RPMI7951 (cell line): ENCODE measurements at places on chromosomes 3 and 15. TPM values are rescaled to one million over a fixed set of nuclear protein-coding genes. Genes with fewer than 3 reads are reported as not detected.
A peak's percentile ranks its signal among the peaks of the same experiment; 100 is the strongest.

Gene SEMA3F
- 1.5 and 1.9 TPM in 2 replicates for total RNA-seq

Gene CFAP100
- total RNA-seq, result not detected in 2 replicates

Gene A4GNT
- total RNA-seq, result not detected in 2 replicates

Gene CACNA2D2
- total RNA-seq, result under 0.01 TPM in 1 of 2 replicates, not detected in the other

Gene TOP2B
- total RNA-seq, result 97.1 and 124 TPM in 2 replicates

Gene GOLGA8G
- total RNA-seq, result not detected in 2 replicates

Gene EPHB3
- 4.0 and 5.5 TPM in 2 replicates for total RNA-seq

Gene TTLL13
- not detected in 2 replicates for total RNA-seq

Gene KPNA1
- total RNA-seq, result 33.3 and 34.7 TPM in 2 replicates

GRCh38 chr3:178637802-178638201 lies 101.6 kb downstream of the KCNMB2 start:
- DNase-seq, result no peak

DNA sequence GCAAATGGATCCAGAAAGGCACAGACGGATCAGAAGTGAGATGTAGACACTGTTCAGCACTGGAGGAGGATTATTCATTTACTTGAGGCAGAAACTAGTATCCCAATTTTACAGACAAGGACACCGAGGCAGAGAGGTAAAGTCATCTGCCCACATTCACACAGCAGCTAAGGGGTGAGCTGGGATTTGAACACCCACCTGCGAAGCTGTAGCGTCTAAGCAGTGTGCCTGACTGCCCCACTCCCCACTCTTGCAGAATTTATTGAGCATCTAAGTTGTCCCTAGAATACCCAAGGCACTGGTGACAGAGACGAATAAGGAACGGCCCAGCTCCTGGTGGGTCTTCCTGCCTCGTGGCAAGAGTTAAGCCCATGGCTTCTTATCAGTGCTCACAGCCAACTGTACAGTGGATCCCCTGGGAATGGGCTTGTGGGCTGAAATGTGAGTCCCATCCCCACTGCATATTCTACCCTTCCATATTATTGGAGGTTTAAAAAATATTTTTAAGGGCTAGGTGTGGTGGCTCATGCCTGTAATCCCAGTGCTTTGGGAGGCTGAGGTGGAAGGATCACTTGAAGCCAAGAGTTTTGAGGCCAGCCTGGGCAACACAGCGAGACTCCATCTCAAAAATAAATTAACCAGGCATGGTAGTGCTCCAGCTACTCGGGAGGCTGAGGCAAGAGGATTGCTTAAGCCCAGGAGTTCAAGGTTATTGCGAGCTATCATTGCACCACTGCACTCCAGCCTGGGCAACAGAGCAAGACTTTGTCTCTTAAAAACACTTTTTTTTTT lies 77.6 kb downstream of the IQSEC1 start:
- no peak for DNase-seq

DNA sequence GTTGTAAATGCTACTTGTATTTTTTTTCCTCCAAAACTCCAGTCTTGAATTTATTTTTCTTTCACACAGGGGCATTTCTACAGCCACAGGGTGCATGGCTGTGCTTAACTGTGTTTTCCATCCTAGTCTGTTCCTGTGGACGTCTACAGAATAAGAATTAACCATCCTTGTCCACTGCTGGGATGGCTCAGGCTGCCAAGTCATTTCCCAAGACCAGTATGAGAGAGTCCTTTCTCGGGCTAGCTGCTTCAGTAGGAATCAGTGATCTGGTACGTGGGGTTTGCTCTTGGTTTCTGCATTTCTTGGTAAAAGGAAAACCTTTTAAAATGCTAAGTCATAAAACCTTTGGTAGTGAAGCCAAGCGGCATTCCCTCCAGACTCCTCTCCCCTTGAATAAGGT lies 29.8 kb downstream of the CHDH start:
- DNase-seq, result no peak

GRCh38 chr3:148883163-148883562 lies 18.1 kb downstream of the CPA3 start:
- no peak for DNase-seq

DNA sequence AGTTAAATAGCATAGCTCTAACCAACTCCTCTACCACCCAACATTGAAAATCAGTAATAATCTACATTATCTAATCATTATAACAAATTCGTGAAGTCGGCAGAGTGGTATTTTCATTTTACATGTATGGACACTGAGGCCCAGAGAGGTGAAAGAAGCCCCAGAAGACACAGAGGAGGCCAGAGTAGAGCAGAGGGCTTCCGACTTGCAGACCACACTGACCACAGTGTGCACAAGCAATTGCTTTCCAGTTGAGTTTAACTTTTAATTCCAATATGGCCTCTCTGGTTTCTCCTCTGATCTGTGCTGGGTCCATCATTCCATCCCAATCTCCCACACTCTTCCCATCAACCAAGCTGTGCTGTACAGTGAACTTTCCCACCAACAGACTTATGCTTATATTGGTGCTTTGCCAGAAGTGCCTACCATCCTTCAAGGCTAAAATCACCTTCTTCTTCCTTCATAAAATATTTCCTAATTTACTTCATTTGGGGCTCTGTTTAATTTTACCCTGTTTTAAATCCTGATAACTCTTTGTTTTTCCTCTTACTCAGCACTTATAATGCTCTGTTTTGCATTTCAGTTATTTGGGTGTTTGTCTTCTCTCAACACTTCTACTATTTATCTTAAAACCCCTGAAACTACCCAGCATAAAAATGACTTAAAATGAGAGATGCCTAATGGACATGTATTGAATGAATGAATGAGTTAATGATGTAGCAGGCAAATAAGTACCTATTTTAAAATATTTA lies 81.8 kb upstream of the TNFSF10 start:
- no peak for DNase-seq

DNA sequence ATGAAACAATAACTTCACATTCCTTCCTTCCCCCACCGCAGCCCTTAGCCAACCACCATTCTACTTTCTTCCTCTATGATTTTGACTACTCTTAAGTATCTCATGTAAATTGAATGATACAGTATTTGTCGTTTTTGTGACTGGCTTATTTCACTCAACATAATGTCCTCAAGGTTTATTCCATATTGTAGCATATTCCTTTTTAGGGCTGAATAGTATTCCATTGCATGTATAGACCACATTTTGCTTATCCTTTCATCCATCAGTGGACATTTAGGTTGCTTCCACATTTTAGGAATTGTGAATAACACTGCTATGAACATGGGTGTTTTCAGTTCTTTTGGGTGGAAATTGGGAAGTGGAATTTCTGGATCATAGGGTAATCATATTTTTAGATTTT lies 106.1 kb downstream of the THSD4 start:
- DNase-seq, result no peak

DNA sequence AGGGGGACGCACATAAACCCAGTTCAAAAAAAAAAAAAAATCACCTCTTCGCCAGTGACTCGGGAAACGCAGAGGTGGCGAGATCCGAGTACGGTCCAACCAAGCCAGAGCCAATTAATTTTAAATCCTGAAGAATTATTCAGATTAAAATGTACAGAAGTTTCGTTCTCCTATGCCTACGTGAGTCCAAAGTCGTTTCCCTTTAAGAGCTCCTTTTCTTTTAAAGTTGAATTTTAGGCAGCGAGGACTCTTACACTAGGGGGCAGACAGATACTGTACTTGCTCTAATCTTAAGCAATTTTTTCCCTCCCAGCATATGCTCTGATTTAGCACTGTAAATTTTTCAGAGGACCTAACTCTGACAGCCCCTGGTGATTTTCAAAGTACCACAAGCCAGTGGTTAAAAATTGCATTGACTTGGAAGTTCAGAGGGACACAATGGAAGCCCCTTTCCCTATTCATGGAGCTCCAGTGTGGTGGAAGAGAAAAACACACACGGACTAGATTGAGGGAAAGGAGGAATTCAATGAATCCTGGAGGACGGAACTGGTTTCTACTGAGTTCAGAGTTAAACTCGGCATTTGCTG lies 3.3 kb upstream of the NR2F2 start:
- peak; percentile 91 for DNase-seq

- DNase-seq, result no peak
Measured at GRCh38 chr15:26892182-26892518, 25.3 kb downstream of the GABRA5 start.

DNA sequence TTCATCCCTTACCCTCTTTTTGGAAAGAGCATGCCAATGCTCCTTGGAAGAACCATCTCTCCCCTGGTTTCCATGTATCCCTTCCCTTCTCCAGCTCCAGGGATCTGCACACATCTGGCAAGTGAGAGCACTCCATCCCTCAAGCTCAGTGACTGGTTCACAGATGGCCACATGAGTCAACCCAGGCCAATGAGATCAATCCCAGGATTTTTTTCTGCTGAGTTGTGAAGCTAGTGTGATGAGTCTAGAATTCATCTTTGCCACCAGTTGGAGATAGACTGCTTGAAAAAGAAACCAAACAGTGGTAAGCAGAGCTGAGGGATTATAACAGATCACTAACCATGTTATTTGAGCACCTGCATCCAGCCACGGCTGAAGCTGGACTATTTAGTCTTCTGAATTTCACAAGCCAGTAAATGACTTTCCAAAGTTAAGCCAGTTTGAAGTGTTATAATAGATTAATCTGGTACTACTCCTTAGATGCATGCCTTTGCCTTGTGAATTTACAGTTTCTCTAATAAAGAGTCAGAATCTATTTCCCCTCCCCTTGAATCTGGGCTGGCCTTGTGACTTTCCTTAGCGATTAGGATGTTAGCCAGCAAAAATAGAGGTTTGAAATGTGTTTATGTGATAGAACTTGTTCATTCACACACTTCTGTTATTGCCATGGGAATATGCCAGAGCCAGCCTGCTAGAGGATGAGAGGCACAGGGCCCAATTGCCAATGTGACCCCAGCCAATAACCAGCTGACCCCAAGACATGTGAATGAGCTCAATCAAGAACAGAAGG lies 159.8 kb downstream of the WNT5A start:
- DNase-seq, result peak; percentile 97

- DNase-seq, result no peak
Measured at GRCh38 chr3:128419311-128419710, 47.4 kb downstream of the DNAJB8 start.

DNA sequence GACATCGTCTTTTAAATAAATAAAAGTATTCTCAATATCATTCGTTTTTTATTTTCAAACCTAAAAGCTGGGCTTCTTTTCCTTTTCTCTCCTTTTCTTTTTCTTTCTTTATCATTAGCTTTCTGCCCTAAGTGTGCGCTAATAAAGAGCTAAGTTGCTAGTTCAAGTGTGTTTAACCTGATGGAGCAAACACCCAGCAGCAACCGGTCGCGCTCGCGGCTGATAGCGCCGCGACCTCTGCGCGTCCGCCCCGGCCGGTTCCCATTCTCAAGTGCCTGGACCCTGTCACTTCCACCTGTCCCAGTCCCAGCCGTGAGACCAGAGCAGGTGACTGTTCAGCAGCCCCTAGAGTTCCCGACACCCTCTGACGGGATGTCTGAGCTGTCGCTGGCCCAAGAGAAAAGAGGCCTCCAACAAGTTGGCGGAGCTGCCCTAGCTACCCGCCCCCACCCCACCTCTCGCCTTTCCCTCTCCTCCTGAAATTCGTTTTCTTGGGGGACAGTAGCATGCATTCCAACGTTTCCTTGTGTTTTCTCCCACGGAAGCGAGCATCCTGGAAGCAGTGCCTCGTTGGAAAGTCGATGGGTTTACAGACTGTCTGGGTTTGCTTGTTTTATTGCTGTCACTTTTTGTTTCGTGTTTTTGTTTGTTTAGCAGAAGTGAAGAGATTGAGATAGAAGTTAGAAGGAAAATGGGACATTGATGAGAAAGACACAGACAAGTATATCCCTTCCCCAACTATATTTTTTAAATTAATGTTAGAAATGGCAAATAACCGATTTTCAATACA lies 3.1 kb upstream of the MECOM start:
- DNase-seq, result no peak

- DNase-seq, result peak; percentile 60
Measured at GRCh38 chr15:86021281-86022264, 58.1 kb upstream of the AGBL1 start.
